ENCODE measurements at places on chromosomes 5 and 9.

DNA sequence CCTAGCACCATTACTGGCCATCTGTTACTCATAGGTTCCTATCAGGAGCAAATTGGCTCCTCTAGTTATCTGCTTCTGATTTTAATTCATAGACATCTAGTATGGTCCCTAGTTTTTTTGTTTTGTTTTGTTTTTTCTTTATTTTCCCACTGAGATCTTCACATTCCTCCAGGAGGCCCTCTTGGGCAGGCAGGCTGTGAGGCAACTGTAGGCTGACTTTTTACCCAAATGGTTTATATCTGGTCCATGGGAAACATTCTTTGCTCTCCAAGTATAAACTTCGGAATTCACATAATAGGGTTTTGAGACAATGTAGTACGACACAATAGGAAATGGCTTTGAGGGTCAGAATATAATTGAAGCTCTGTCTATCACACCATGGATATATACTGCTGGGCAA lies 250.9 kb upstream of the DAB2 start:
- DNase-seq, result no peak

- no peak for DNase-seq
Measured at GRCh38 chr5:124599028-124599973, 147.1 kb downstream of the ZNF608 start.

DNA sequence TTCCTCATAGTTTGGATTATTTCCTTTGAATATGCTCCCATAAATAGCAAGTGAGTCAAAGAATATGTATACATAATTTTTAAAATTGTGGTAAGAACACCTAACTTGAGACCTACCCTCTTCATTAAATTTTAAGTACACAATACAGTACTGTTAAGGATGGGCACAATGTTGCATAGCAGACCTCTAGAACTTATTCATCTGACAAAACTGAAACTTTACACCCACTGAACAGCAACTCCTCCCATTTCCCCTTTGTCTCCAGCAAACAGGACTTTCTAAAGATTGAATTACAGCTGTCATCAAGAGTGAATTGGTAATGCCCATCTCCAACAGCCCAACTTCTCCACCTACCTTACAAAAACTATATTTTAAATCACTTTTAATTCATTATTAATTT lies 388.9 kb downstream of the HTR1A start:
- DNase-seq, result no peak

DNA sequence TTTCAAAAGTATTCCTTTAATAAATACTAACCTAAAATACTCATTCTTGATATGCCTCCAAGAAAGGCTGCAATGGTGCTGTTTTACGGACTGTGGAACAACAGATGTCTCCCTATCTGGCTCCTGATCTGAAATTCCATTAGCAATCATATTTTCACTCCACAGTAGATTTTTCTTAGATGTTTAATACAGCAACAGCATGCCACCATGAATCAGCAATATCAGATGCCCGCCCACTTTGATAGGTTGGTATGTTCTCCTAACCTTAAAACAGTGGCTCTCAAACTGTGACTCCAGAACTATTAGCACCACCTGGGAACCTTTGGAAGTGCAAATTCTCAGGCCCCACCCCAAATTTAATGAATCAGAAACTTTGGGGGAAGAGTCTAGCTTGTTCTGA lies 110.2 kb downstream of the MLLT3 start:
- no peak for DNase-seq

GRCh38 chr9:113600871-113601614 lies 137.5 kb downstream of the RGS3 start:
- peak; percentile 71 for DNase-seq

GRCh38 chr5:72477176-72477575 lies 30.0 kb downstream of the ZNF366 start:
- DNase-seq, result no peak

DNA sequence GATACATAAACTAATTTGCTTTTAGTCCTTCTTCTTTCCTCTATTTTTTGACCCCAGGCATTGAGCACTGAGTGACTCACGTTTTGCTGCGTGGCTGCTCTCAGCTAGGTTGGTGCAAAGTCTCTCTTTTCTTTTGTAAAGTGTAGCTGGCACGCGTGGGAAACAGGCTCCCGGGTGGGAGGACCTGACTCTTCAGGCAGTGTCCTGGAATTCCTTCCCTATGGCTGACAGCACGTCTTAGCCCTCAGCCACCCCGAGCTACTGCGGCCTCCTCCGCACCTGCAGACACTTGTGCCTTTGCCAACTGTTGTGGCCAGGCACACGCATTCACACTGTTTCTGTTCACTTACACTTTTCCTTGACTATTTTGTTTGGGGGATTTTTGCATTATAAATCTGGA lies 877 bp upstream of the SCGB3A1 start:
- no peak for DNase-seq

DNA sequence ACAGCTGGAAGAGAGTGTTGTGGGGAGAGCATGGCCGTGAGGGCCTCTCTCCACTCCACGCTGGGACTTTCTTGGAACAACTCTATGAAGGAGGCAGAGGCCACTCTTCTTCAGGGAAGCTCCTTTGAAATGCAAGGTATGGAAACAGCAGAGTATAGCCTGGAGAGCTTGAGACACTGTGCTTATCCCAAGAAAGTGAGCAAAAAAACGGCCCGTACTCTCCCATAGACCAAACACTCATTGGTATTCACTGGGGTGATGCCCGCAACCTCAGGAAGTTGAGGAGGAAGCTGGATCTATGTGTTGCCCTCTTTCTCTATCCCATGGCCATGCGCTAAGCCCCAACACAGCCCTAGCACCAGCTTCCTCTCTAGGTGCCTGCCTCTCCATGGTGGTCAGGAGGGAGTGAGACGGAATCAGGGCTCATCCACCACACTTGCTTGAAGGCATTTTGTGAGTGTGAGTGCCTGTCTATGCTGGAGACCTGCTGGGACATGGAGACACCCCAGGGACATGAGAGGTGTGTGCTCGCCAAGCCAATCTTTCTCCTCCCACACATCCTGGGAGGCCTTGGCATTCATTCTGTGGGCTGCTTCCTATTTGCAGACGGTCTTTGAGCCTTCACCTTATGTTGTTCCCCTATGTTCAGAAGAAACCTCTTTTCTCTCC lies 616.6 kb downstream of the IRX1 start:
- DNase-seq, result no peak

DNA sequence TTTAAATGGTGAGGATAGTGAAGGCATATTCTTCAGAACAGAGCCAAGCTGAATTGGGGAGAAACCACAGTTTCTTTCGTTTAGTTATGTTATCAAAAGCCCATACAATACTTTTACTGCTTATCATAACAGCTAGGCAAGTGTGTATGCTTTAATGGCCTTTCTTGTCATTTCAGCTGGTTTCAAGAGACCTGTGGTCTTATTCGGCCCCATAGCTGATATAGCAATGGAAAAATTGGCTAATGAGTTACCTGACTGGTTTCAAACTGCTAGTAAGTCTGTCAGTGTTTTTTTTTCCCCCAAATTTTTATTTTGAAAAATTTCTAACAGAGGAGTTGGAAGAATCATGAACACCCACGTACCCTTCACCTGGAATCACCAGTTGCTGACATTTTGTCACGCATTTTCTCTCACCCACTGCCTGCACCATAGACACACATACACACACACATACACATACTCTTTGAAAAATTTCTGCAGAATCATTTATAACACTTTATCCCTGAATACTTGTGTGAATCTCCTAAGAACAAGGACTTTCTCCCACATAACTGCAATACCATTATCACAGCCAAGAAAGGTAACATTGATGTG lies 63.7 kb downstream of the TJP2 start:
- no peak for DNase-seq

GRCh38 chr9:86754581-86755560 lies 192.4 kb downstream of the GAS1 start:
- no peak for DNase-seq

DNA sequence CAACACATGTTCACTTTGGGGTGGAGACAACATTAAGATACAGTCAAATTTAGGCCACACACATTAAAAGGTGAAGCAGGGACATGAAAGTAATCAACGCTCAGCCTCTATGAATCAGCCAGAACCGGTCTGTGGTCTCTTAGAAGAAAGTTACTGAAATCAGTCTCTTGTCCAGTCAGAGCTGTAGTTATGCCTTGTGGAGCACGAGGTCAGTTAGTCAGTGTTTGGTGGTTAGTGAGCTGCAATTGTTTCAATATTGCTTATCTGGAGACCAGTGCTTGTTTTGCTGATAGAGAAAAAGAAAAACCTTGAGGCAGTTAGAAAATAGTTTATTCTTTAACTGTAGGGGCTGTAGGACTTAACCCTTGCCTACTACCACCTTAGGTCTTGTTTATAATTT lies 157.8 kb upstream of the RASEF start:
- DNase-seq, result no peak

- DNase-seq, result no peak
Measured at GRCh38 chr5:7916171-7916804, 47.3 kb downstream of the MTRR start.

Data from chondrocyte (in vitro differentiated cells).